Activated CD8-positive, alpha-beta memory T cell treated with anti-CD3 and anti-CD28 coated beads for 1 hour (primary cell): ENCODE measurements at places on chromosomes 4 and X.
A peak's percentile ranks its signal among the peaks of the same experiment; 100 is the strongest.

DNA sequence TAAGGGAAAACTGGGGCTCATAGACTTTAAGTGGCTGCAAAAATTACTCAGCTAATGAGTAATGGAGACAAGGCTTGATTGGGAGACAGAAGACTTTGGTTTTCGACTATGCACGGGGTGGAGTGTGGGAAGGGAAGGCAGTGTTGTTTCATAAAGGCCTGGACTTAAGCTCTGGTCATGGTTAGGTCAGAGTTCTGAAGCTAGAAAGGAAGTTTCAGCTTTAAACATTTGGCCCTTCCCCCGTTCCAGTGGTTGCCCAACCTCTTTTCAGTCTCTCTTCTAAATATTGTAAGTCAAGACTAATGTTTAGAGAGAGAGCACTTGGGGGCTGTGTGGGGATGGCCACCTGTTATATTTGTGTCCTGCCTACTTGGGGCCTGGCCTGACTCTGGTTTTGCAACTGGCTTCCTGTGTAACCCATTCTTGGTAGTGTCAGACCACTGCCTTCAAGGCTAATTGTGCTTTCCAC, 21.0 kb downstream of the MSN start:
- DNase-seq, result no peak

GRCh38 chrX:8034058-8034457, 106.8 kb upstream of the PNPLA4 start:
- DNase-seq, result no peak

- DNase-seq, result no peak
Measured at GRCh38 chrX:110178179-110178865, 139.6 kb downstream of the AMMECR1 start.

- DNase-seq, result no peak
Measured at GRCh38 chr4:39636531-39637184, 2.0 kb downstream of the SMIM14 start.

DNA sequence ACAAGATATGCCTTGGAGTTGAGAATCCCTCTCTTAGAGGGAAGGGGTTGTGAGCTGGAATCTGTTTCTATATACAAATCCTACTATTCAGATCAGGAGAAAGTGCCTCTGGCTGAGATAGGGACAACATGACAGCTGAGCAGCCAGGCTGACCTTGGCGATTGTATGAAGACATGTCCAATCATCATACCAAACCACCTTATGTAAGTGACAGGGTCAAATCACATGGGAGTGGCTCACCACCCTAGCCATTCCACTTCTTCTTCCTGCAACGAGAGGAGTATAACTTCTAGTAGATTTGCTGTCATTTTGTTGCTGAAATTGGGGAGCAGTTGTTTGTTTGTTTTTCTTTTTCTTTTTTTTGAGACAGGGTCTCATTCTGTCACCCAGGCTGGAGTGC, 48.3 kb upstream of the TMEM150C start:
- DNase-seq, result no peak

GRCh38 chrX:134528960-134529359, 69.0 kb downstream of the HPRT1 start:
- no peak for DNase-seq

DNA sequence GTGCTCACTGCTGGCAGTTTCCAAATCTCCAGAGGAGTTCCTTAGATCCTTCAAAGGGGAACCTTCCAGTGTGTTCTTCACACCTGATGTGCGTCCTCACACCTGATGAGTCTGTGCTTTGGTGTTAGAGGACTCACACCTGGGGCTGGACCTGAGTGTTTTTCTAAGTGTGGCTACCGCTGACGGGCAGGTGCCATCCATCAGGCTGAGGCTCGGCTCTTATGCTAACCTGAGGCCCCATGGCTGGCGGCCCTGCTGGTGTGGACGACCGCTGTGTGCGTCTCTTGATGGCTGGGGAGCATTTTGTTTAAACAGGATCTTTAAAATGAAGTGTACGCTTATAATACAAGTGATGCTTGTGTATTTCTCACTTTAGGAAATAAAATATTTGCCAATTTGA, 28.4 kb downstream of the PCGF3 start:
- DNase-seq, result no peak

DNA sequence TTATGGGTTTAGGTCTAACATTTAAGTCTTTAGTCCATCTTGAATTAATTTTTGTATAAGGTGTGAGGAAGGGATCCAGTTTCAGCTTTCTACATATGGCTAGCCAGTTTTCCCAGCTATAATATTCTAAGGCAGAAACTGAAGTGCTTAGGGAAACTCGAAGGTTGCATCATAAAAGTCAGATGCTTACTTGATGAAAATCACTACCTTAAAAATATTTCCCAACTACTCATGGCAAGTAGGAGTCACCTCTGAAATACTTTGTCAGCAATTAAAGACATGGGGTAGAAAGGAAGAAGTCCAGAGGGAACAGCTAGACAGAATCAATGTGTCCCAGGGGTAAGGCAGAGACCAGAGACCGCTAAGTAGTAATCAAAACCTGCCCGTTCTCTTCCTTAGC, 6.3 kb upstream of the AP1S2 start:
- no peak for DNase-seq

DNA sequence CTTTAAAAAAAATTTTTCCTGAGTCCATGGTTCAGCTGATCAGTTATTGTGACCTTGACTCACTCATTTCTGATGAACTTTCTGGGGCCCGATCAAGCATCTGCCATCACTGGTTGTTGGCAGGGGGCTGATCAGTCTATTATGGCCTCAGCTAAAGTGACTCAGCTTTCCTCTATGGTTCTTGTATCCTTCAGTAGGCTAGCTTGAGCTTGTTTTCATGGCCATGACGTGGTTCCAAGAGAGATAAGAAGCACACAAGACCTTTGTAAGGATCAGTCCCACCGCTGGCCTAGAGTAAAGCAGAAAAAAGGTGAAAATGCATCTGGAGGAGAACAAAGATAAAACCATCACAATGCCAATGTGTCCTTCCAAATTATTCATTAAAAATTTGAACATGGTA, 29.8 kb upstream of the EPGN start:
- DNase-seq, result no peak

- DNase-seq, result no peak
Measured at GRCh38 chrX:19183761-19184477, 61.7 kb upstream of the ADGRG2 start.

DNA sequence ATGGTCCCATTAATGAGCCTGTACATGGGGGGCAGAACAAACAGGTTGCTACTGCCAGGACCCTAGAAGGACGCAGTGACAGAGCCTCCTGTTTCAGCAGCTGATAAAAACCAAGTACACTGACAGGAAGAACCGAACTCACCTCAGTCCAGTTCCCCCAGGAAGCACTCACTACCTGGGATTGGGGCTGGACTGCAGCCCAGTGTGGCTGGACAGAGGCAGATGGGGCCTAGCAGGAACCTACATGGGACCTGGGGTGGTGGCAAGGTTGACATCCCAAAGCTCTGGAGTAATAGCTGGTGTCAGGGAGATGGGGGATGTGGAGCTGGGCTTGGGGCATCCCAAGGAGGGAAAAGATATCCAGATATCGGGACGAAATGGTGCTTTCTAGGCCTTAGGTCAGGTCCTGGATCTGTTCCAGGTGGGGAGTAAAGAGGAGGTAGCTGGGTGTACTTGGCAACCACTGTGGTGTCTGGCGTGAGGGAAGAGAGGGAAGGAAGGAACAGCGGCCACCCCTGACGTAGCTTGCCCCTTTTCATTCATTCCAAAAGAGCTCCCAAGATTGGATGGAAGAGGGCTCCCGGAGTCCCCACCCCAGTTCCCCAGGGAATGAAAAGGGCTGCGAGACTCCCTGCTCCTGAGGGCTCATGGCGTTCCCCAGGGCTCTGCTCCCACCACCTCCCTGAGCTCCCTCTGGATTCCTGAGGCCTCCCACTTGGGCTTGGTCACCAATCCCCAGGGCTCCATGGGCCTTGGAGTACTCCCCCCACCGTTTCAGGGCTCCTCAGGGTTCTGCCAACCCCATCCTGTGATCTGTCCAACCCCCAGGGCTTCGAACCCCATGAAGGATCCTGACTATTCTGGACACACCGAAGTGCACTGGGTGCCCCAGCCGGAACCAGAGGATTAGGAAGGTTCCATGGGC, 4.5 kb downstream of the EMD start:
- no peak for DNase-seq

DNA sequence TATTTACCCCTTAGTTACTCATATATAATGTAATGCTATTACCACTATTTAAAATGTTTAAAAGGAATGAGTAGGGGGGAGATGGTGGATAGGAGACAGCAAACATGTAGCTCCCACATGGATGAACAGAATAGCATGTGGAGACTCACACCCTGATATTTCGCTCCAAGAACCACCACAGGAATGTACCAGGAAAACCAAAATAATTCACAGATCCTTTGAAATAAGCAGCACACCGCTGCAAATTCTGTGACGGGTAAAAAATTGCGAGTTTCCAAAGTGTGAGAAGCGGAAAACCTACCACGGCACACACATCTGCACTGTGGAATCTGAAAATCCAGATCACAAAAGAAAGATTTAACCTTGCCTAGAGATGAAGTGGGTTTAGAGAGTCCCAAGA, 428.2 kb downstream of the TLL1 start:
- DNase-seq, result no peak

DNA sequence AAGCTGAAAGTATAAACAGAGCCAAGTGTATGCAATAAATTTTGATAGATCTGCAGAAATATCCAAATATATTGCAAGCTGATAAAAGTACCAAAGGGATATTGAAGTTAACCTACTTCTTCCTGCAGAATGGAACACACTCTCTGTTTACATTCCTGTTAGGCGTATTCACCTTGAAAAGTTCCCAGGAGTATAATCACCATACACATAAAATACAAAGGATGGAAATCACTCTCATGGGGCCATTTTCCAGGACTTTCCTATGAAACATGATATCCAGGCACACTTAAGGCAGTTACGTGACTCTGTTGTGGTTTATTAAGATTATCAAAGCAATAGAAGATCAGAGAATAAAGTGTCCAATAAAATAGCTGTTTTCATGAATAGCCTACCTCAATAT, 1142.3 kb downstream of the NLGN4X start:
- no peak for DNase-seq

DNA sequence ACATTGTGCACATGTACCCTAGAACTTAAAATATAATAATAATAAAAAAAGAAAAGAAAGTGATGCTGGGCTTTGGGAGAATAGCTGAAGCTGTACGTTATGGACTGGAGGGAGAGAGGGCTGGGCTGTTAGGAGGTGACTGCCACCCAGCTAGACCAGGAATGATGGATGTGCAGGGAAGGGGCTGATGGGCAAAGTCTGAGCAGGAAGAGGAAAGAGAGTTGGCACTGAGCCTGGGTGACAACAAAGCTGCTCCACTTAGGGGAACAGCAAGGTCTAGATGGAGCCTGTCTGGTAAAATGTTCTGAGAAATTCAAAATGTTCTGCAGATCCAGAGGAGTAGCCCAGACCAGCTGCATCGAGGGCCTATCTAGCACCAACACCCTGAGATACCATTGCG, 32.3 kb downstream of the MED28 start:
- no peak for DNase-seq

DNA sequence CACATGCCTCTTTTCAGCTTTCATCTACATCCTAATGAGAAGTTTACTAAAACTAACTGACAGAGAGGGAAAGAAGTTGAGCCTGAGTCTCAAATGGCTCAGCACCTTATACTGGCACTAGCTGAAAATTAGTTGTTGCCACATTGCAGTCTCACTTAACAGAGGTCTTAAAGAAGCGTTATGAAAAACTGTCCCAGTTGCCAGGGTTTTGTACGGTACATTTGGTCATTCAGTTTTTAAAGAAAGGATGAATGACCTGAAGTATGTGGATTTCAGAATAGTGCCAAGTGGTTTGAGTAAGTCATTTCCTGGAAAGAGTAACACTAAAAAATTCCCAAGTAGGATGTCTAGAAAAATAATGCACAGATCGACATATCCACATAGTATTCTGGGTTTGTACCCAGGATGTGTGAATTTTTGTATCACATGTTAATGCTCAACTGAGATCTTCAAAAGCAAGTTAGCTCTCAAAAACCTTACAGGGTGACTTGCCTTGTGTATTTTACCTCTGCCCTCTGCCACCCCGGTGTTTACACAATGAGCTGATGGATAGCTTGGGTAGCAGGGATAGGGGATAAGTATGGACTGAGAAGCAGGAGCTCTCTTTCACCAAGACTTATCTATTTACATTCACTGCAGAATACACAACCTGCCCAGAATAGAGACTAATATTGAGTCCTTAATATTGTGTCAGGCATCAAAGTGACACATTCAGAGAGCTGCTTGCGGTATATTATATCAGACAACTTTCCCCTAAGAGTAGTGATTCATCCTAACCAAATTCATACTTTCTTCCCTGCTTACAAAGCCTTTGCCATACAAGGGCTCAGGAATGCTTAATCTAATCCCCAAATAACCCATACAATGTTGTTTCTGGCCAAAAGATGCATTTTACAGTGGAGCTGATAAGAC, 1075.7 kb upstream of the PABPC4L start:
- DNase-seq, result no peak

GRCh38 chrX:134801267-134801666, 143.0 kb upstream of the PLAC1 start:
- no peak for DNase-seq

DNA sequence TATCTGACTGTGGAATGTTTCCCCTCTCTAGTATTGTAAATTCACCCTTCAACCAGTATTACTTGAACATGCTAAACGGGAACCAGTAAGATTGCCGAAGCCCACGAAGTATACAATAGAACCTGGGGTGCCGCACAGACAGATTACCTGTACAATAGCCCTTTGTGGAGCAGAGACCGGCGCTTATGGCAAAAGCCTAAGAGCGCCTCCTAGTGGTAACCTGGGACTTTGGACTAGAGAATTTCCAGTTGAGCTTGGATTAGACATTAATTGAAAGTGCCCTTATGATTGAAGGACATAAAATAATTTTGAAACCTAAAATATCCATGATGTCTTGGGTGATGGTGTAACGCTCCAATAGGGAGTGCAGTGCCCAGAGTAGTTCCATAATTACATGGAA, 14.1 kb downstream of the ZNF157 start:
- peak; percentile 43 for DNase-seq

DNA sequence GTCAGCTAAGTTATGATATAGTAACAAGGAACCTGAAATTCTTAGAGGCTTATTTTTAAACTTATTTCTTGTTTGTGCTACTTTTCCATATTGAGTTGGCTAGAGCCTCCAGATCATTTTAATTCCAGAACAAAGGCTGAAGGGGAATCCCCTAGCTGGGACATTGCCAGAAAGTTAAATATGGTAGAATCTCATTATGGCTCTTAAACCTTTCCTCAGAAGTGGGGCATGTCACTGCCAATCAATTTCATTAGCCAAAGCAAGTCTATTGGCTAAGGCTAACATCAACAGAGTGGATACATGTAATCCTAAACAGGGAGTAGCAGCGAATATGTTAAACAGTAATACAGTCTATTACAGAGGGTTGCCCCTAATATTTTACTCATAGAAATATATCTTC, 47.0 kb downstream of the FTHL17 start:
- no peak for DNase-seq

GRCh38 chr4:89913623-89914022, 19.0 kb downstream of the MMRN1 start:
- no peak for DNase-seq

DNA sequence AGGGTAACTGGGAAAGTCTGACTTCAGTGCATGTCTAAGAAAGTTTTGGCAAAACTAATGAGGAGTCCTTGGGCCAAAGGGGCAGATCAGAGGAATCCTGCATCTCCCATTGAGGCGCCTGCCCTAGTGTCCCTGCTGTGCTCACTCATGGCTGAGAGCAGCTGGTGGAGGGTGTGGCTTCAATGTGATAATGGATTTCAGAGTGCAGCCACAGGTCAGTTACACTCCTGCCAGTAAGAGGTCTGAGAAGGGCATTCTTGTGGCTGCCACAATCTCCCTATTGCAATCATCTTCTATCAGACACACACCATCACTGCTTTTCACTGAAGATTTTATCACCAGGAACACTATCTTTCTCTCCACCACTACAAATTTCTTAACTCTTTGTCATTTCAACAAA, 457.1 kb downstream of the MID1IP1 start:
- no peak for DNase-seq

GRCh38 chr4:7068279-7068842, 497 bp upstream of the GRPEL1 start:
- DNase-seq, result peak; percentile 98
